Coronary artery (tissue), 2 donors: ENCODE measurements at places on chromosomes 13 and 19.

GRCh38 chr13:79780240-79780639 lies 299.3 kb downstream of the NDFIP2 start:
- DNase-seq: no peak

DNA sequence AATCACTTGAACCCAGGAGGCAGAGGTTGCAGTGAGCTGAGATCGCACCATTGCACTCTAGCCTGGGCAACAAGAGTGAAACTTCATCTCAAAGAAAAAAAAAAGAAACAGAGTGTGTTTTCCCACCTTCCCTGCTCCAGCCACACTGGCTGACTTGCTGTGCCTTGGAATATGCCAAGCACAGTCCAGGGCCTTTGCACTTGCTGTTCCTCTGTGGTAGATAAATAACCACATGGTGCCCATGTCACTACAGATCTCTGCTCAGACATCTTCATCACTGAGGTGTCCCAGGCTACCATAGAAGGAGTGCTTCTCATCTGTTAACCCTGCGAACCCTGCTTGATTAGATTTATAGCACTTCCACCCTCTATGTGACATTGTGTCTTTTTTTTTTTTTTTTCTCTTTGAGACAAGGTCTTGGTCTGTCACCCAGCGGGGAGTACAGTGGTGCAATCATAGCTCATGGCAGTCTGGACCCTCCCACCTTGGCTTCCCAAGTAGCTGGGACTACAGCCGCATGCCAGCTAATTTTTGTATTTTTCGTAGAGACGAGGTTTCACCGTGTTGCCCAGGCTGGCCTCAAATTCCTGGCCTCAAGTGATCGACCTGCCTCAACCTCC lies 10.4 kb downstream of the SMARCA4 start:
- no peak for DNase-seq

- DNase-seq: no peak
Observed at GRCh38 chr19:10092648-10093294, 6.7 kb downstream of the SHFL start.

- DNase-seq: no peak
Observed at GRCh38 chr19:16371540-16371986, 46.9 kb downstream of the KLF2 start.

DNA sequence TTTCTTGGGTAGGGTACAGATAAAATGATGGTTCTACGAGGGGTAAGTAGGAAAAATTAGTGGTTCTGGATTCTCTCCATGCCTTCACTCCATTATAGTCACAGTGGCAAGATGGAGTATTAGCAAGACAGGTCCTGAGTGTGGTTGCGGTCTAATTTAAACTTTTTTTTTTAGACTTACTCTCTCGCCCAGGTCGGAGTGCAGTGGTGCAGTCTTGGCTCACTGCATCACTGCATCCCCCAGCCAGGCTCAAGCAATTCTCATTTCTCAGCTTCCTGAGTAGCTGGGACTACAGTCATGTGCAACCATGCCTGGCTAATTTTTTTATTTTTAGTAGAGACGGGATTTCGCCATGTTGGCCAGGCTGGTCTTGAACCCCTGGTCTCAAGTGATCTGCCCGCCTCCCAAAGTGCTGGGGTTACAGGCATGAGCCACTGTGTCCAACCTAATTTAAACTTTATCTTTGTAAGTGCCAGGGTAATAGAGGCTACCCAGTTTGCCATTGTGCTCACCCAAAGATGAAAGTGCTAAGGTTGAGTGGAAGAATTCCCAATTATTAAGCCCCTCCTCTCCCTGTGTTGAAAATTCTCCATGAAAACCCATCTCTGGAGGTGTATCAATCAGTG lies 135.6 kb downstream of the TM9SF2 start:
- no peak for DNase-seq

GRCh38 chr13:95121516-95121915 lies 179.7 kb downstream of the ABCC4 start:
- no peak for DNase-seq

- no peak for DNase-seq
Observed at GRCh38 chr19:46732172-46732938, 13.5 kb upstream of the FKRP start.

- no peak for DNase-seq
Observed at GRCh38 chr19:50820086-50820485, 3.5 kb downstream of the KLK1 start.

DNA sequence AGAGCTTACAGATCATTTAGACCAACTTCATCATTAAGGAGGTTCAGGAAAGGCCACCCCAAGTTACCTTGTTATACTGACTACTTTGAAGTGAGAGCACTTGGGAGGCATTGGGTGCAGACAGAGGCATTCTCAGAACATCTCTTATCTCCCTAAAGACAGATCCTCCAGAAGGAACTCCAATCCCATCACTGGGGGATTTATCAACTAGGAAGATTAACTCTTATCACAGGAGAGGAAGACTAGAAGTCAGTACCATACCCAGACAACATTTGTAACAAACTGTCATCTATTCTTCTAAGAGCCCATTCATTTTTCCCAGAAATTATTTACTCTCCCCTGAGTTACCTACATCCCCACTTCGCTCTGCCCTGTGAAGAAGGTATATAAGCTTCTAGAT lies 5.8 kb upstream of the RFXAP start:
- DNase-seq: no peak

DNA sequence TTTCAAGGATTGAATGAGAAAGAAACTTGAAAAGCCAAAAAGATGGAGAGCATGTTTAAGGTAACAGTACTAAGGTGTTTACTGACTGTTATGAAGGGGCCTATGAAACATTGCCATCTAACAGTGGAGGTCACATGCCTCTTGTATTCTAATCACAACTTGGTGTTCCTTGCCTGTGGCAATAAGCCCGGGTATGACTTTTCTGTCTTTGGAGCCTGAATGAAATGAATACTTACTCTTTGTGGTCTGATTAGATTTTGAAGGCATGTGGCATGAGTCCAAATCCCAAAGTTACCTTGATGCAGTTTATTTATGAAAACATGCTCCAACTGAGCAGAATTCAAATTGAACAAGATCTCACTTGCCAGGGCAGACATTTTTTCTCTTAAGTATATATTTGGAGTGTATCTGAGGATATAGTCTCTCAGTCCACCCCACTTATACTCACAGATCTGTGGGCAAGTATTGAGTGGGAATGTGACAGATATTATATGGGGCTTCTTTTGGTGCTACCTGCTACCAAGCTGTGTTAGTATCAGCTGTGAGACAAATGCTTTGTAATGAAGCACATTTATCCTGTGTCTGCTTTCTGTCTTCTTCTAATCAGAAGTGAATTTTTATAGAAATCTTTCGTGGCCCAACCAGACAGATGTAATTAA lies 67.5 kb downstream of the B3GLCT start:
- no peak for DNase-seq

GRCh38 chr13:23572836-23573235 lies 2.6 kb downstream of the TNFRSF19 start:
- no peak for DNase-seq

DNA sequence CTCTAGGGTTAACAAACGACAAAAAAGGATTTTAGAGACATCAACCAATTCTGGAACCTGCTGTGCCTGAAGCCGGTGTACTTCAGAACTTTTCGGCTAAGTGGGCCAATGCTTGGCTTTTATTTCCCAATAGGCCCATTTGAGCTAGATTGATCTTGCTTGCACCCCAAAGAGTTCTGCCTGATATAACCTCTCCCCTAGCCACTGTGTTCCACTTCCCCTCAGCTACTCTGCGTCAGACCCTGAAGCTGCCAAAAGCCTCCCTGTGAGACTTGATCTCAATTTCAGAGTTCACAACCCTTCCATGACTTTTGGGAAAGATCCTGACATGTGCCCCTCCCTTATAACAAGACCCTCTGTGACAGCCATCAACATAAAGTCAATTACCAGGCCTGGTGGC lies 5.6 kb upstream of the SIGLEC14 start:
- no peak for DNase-seq

DNA sequence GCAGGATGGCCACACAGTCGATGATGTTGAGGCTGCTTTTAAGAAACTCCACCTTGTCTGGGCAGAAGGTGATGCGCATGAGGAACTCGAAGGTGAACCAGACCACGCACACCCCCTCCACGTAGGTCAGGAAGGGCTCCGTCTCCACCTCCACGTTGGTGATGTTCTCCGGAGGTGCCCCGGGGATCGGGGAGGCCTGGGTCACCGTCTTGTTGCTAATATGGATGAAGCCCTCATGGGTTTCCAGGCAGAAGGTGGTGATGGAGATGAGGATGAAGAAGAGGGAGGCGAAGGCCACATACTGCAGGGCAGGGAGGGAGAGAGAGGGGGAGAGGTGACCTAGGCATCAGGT lies 5.4 kb downstream of the KCNC3 start:
- DNase-seq: no peak

DNA sequence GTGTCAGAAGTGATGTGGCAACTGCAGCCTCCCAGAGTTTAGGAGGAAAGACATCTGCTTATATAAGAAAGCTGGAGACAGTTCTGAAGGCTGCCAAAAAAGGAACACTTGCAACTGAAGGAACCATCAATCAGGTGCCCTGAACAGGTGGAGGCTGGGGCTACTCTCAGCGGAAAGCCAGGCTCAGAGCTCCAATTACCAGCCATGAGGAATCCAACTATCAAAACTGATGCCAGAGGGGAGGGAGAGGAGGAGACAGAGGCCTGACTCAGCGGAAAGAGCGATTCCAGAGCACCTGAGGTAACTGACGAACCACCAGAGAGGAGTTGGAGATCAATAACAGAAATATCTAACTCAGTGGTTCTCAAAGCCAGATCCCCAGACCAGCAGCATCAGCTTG lies 24.3 kb downstream of the LEUTX start:
- no peak for DNase-seq

GRCh38 chr13:113152984-113153809 lies 5.3 kb upstream of the PROZ start:
- DNase-seq: peak; percentile 85

DNA sequence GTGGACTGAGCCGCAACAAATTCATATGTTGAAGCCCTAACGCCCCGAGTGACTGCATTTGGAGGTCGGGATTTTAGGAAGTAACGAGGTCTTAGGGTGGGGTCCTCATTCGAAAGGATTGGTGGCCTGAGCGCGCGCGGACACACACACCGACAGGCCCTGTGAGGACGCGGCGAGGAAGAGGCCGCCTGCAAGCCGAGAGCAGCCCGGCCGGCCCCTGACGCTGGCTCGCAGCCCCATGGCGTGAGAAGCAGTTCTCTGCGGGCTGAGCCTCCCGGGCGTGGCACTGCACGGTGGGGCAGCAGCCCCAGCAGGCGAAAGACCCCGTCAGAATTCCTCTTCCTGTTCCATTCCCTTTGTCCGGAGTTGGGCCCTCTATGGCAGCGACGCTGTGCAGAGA lies 131.2 kb downstream of the CRYL1 start:
- peak; percentile 50 for DNase-seq

- DNase-seq: no peak
Observed at GRCh38 chr19:19460258-19460731, 54.8 kb downstream of the GATAD2A start.

GRCh38 chr19:9308091-9308770 lies 1.4 kb downstream of the ZNF699 start:
- DNase-seq: no peak

DNA sequence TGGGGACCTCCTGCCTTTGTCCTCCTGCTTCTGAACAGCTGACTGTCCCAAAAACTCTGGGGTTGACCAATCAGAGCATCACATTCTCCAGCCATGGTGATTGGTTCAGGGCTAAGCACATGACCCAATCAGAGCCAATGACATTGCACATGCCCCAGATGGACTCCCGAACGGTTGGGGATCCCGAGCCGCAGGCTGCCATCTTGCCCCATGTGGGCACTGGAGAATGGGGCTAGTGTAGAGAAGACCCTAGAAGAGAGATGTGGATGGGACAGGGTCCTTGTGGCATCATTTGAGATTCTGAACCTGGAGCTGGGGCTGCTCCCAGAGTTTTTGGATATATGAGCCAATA lies 31.3 kb upstream of the PEPD start:
- DNase-seq: no peak
